Prostate gland (tissue), 2 donors: ENCODE measurements at places on chromosomes 1 and 21. TPM values are rescaled to one million over a fixed set of nuclear protein-coding genes. Genes with fewer than 3 reads are reported as not detected.

DLGAP3 gene
- 0.14 TPM for total RNA-seq

OVAAL gene
- total RNA-seq = not detected

DNA sequence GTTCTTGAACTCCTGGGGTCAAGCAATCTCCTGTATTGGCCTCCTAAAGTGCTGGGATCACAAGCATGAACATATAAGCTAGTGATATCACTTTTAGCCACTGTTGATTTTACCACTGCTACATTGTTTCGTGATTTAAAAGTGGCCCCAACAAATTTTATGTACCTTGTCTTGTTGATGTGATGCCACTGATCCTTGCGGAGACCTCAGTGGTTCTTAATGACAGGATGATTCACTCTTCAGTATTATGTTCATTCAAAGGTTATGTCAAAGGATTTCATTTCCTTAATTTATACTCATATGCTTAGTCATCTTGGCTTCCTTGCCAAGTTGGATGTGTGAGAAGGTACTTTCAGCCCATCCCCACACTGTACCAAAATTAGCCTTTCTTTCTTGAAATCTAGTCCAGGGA lies 12.1 kb downstream of the PRKACB start:
- no peak for DNase-seq

DNA sequence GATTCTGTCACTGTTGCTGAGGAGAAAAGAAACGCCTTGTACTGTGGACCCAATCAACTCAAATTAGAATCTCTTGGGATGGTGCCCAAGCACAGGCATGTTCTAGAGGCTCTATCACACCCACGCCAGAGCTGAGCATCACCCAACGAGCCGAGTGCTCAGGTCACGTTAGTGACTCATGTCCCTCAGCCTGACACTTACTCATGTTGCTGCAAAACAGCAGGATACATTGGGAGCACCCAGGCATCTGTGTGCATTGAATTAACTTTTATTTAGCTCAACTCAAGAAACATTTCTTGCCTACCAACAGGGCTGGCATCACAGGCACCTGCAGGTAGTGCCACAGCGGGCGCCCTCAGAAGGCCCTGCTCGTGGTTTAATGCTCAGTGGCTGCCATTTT lies 149.8 kb downstream of the ETS2 start:
- DNase-seq = no peak

DNA sequence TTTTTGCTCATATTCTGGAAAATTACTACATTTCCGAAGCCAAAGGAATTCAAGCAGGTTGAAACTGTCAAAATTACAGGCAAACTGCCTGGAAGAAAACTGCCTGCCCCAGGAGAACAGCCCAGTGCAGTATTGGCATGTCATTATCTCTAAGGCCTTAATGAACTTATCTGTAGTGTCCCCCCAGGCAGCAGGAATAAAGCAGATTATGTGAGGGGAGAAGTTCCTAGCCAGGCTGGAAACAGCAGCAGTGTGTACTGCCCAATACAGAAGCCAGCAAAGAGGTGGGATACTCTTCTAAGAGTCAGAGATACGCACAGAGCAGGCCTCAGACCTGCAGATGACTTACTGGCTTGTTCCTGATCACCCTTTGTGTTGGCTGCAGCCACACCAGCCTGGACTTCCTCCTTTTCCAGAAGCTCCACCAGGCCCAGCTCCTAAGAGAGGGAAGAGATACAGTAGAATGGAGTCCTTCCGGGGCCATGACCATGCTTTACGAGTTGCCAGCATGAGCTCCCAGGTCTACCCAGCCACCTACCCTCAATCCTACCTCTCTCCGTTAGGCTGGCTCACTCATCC lies 11.7 kb downstream of the IQGAP3 start:
- DNase-seq = no peak
